Vagina (tissue), 2 donors: ENCODE measurements at places on chromosomes 5 and 9.

DNA sequence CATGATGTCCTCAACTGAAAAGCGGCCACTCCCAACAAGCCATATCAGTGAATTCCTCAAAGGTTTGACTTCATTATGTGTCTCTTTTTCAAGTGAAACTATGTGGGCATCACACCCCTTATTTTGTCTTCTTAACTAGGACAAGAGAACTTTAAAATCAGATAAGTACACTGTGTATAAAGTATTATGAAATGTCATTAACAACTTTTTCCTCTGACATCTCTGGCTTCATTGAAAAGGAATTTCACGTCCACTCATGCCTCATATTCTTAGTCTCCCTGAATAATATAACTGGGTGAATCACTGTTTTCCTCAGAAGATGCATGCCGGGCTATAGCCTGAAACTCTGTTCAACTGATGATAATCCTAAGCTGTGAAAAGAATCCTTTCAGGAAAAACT lies 415.8 kb downstream of the ACTL7B start:
- DNase-seq, result no peak

GRCh38 chr9:72894342-72894741 lies 58.5 kb downstream of the ALDH1A1 start:
- DNase-seq, result no peak

DNA sequence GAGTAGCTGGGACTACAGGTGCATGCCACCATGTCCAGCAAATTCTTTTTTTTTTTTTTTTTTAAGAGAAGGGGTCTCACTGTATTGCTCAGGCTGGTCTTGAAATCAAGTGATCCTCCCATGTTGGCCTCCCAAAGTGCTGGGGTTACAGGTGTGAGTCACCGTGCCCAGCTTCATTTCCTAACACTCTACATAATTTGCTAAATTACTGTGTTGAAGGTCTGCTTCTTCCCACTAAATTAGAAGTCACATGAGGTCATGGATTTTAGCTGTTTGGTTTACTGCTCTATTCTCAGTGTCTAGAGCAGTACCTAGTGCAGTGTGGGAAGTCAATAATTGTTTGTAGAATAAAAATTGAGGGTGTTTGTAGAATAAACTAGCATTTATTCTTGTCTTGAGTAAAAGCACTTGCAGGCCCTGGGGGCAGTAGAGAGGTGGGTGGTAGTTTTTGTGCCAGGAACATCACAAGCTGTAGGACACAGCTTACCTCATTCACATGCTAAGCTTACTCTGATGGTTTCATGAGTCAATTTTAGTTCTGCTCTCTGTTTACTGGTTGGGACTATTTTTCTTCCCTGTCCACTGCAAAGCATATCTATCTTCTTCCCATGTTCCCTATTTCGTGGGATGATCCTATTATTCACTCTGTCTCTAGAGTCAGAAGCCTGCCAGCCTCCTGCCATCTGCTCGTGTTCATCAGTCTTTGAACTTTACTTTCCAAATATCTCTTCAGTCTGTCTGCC lies 7.0 kb downstream of the TEX48 start:
- no peak for DNase-seq

GRCh38 chr5:74357827-74358226 lies 282.7 kb downstream of the ENC1 start:
- peak; percentile 56 for DNase-seq

- no peak for DNase-seq
Measured at GRCh38 chr9:100408546-100409175, 18.3 kb upstream of the MSANTD3 start.

DNA sequence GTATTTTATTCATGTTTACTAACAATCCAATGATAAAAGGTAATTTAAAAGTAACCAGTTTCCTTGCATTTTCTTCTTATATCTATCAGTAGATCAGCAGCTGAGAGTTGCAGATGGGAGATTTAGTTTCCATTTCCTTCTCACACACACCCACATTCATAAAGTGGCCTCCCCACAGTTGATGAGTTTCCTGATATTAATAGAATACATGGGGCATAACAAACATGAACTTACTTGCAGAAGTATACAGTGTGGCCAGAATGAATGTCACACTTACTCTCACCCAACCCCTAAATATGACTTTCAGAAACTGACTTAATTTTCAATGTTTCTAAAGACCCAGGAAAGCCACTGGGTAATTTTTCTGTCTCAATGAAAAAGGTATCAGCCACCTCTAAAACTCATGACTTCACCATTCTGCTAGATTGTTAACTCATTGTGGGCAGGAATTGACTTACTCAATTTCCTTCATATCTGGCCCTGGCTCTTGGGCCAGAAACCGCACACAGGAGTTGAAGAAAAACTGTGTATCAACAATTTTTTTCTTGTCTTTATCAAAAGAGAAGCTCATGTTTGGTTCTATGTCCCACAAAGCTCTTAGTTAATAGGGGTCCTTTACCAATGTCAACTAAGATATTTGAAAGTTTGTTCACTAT lies 63.5 kb upstream of the OSMR start:
- no peak for DNase-seq

- no peak for DNase-seq
Measured at GRCh38 chr9:105403552-105404248, 44.1 kb upstream of the FSD1L start.

DNA sequence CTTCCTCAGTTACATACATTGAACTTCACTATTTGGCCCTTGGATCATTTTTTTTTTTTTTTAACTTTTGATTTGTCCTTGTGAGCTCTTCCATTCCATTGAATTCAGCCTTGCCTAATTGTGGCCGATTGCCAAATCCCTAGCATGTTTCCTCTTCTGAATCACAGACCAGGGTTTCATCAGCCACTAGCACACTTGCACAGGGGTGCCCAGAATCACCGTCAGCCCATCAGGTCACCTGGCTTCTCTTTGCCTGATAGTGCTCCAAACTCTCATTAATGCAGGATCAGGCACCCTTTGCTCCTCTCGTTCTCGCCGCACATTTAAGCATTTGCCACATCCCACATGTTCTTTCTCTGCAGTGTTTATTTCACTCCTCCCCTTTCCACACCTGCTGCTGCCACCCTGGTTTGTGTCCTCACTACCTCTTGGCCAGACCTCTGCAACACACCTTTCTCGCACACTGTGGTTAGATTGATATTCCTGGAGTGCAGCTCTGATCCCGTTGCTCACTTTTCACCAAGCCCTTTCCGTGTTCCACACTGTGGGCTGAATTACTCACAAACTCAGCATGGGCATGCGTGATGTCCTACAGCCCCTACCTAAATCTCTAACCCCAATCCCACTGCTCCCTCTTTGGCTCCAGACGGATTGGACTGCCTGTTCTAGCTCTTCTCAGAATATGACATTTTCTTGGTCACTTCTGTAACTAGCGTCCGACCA lies 9.8 kb downstream of the PIK3R1 start:
- no peak for DNase-seq

DNA sequence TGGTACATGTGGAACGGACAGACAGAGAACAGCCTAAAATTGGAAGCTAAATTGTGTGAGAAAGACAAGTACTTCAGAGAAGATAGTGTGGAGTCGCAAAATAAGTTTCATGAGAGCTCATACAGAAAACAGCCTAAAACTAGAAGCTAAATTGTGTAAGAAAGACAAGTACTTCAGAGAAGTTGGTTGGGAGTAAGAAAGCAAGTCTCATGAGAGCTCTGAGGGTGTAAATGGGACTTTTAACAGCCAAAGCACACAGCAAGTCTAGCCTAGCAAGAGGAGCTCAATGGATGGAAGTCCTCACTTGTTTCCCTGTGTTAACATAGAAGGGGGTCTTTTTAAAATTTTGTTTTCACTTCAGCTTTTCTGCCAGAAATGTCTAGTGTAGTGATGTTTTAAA lies 93.1 kb downstream of the STK32A start:
- DNase-seq, result no peak

DNA sequence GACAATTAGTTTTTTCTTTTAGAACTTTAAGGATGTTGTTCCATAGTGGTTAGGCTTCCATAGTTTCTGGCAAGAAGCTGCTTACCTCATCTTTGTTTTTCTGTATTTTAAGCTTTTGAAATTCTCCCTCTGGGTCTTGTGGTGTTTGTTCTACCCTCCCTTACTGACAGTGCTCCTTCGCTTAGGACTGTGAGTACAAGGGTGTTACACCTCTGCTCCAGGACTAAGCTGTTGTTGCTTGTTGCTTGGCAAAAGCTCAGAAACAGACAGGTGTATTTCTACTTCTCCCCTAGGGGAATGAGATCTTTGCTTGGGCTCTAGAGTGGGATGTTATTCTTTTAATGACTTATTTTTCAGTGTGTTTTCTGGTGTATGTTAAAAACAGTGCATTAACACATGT lies 225.2 kb downstream of the WDR70 start:
- DNase-seq, result no peak

DNA sequence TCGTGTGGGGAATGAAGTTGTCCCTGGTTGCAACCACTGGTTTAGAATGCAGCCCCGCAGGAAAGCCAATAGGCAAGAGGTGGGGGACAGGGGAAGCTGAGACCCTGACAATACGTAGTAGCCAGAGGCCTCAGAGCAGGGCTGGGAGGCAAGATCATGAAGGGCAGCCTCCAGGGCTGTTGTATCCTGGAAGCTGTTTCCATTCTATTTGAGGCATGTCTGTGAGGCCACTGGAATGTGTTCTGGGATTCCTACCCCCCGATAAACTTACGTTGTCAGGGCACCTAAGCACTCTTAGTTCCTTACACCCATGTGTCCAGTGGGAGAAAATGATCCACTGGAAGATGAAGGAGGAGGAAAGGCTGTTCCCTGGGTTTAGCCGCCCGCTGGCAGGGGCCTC lies 177.3 kb downstream of the CFAP90 start:
- no peak for DNase-seq

- DNase-seq, result no peak
Measured at GRCh38 chr9:131986089-131986488, 93.6 kb downstream of the MED27 start.

DNA sequence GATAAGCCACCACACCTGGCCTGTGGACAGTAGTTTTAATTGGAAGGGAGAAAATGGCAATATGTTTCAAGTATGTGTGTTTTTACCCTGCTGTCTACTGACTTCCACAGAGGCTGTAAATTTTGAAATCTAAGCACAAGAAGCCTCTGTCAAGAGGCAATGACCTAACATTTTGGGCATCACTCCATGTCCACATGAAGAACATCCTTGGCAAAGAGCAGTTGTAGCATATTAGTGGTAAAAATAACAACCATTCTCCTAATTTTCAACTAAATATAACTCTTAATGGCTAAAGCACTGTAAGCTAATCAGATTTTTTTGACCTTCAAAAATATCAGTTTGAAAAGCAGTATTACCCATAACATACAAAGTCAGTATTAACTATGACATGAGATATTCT lies 100.3 kb upstream of the APC start:
- no peak for DNase-seq

- no peak for DNase-seq
Measured at GRCh38 chr5:93582677-93583438, at the start of gene NR2F1. TSS of gene NR2F1 (plus strand) at chr5:93583222. CDS start at chr5:93585024, 1,802 bp downstream.

- DNase-seq, result no peak
Measured at GRCh38 chr5:16727755-16728325, 111.0 kb upstream of the RETREG1 start.

DNA sequence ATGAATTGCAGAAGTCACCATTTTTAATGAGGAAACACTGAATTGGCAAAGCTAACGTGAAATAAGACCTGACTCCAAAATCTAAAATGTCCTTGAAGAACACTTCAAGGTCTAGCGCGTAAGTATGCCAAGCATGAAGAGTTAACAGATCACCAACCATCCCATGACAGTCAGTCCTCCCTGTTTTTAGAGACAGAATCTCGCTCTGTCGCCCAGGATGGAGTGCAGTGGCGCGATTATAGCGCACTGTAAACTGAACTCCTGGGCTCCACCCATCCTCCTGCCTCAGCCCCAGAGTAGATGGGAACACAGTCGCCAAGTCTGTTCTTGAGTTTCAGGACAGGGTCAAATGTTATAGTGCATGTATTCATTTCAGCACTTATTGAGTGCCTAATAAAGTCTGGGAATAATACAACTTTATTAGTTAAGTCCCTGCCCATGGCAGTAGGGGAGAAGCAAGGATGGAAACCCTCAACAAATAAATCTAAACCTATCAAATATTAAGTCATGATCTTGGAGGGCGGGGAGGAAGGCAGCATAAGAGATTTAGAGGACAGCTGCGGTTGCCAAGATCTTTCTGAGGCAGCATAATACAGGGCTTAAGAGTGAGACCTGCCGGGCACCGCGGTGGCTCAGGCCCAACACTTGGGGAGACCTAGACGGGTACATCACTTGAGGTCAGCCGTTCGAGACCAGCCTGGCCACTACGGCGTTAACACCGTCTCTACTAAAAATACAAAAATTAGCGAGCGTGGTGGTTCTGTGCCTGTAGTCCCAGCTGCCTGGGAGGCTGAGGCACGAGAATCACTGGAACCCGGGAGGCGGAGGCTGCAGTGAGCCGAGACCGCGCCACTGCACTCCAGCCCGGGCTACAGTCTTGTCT lies 1.1 kb downstream of the ATPSCKMT start:
- no peak for DNase-seq

DNA sequence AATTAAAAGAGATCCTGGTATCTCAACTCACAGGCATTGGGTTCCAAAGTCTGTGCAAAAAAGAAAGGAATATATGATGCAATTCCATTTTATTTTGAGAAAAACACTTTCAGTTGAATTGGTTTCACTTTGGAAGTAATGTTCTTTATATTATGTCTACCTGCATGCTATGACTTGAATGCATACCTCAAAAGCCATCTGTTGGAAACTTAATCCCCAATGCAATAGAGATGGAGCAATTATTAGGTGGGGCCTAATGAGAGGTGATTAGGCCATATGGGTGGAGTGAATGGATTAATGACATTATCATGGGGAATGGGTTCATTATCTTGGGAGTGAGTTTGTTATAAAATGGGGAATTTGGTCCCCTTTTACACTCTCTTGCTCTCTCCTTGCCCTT lies 293.3 kb downstream of the CSNK1G3 start:
- no peak for DNase-seq

DNA sequence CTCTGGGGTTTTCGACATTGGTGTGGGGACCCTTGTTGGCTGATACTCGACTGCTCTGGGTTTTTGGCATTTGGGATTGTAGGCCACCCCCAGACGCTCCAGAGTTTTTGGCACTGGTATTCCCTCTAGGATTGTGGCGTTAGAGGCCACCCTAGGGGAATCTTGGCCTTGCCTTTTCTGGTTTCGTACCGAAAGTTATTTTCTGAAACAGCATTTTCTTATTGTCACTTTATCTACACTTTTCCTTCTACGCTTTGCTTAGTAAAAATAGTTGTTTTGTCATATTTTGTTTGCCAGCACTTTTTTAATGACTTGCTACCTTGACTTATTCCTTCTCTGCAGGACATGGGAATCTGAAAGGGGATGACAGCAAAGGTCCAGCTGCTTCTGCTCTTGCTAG lies 25.1 kb upstream of the CLPTM1L start:
- DNase-seq, result no peak

GRCh38 chr5:1235379-1235778 lies 10.2 kb downstream of the SLC6A18 start:
- no peak for DNase-seq

GRCh38 chr5:149794487-149794971 lies 64.4 kb downstream of the PPARGC1B start:
- no peak for DNase-seq

GRCh38 chr5:115366223-115366622 lies 69.8 kb upstream of the CCDC112 start:
- no peak for DNase-seq
